ENCODE measurements at places on chromosomes 12 and 14.

- no peak for DNase-seq
These were observed 29.5 kb downstream of the SNRNP35 start for GRCh38 chr12:123487428-123487827.

- no peak for DNase-seq
These were observed 21.6 kb upstream of the NR4A1 start for GRCh38 chr12:52029685-52030084.

GRCh38 chr12:19872621-19873540, 433.6 kb downstream of the AEBP2 start:
- no peak for DNase-seq

GRCh38 chr14:45144658-45145057, 8.9 kb downstream of the FANCM start:
- no peak for DNase-seq

DNA sequence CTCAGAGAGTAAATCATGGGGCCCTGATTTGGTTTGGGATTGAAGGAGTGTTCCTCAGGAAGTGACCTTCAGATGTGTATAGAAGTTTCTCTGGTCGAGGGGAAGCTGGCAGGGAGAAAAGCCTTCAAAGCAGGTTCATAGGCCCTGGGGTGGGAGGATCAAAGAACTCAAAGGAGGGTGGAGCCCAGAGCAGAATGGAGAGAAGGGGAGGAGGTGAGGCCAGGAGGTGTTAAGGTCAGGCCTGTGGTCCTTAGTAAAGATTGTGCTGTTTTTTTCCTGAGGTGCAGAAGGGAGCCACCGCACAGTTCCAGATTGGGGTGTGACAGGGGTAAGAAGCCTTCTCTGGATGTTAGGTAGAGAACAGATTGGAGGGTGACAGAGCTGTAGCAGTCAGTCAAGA, 9.7 kb upstream of the CFAP251 start:
- no peak for DNase-seq

DNA sequence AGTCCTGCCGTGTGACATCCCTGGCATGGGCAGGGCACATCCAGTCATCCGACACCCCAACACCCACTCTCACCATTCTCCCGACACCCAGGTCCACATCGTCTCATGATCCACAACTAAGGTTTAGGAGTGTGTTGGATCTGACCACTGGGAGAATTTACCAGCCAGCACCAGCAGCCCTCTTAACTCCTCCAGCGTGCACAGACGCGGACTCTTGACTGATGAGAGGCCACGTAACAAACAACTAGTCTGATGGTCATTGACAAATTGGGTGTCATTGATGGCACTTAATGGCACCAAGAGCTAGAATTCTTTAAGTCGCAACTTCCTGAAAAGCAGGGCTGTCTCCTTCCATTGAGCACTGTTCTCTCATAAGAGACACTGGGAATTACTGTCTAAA, 203.0 kb upstream of the SFSWAP start:
- DNase-seq: no peak

DNA sequence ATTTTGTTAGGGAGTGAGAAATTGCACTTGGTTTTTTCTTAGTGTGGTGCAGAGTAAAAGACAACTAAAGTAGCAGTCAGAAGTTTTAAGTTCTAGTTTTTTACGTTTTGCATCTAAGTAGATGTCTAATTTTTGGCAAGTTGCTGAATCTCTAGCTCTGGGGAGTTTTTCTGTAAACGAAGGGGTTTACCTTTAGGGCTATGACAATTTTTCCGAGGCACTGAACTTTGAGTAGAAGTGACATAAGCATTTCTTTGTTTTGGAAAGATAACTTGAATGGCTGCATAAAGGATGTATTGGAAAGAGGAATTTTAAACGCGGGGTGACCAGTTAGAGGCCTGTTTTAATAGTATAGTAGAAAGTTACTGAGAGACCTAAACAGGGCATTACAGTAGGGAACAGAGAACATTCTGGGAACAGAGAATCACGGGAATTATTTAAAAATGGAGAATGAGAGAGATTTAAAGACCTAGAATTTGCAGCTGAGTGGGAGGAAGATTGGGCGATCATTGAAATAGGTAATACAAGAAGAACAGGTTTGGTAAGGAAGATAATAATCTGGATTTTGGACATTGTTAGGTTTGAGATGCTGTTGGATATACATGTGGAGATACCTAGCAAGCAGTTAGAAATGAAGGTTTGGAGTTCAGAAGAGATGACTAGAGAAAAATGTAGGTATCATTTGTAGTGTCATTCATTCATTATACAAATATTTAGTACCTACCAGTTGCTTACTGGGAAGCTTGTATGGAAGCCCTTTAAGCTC, 1.2 kb downstream of the ZNF410 start:
- DNase-seq: no peak

GRCh38 chr12:120720234-120720986, 5.2 kb upstream of the ACADS start:
- no peak for DNase-seq

GRCh38 chr12:33472299-33472698, 32.7 kb upstream of the SYT10 start:
- no peak for DNase-seq

DNA sequence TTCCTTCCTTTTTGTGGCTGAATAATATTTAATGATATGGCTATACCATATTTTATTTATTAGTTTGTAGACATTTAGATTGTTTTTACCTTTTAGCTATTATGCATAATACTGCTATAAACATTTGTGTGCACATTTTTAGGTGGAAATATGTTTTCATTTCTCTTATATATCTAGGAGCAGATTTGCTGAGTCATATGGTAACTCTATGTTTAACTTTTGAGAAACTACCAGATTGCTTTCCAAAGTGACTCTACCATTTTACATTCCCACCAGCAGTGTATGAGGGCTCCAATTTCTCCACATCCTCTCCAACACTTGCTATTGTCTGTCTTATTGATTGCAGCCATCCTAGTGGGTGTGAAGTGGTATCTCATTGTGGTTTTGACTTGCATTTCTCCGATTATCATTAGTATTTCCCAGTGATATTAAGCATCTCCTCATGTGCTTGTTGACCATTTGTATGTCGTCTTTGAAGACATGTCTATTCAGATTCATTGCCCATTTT, 160.2 kb downstream of the KICS2 start:
- DNase-seq: no peak
